GM19239 (cell line): ENCODE measurements at places on chromosomes 5 and 9.
A peak's percentile ranks its signal among the peaks of the same experiment; 100 is the strongest.

DNA sequence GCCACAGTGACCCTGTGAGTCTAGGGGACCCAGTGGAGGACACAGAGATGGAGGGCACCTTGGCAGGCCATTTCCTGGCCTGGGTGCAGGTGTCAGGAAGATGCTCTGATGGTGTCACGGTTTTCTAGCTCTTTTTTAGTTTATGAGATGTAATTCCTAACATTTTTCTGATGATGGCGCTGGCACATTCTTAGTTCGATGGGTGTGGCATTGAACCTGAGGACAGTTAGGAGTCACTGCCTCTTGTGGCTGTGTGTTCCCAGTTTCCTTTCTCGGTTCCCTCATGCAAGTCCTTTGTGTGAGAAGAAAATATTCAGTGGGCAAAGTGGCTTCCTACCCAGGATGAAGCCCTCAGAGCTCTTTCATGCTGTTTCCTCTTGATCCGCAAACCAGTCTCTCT is 129.4 kb upstream of the ICE1 start:
- no peak for DNase-seq

- peak; percentile 21 for DNase-seq
Observed at GRCh38 chr9:123544007-123544827, 188.2 kb downstream of the CRB2 start.

DNA sequence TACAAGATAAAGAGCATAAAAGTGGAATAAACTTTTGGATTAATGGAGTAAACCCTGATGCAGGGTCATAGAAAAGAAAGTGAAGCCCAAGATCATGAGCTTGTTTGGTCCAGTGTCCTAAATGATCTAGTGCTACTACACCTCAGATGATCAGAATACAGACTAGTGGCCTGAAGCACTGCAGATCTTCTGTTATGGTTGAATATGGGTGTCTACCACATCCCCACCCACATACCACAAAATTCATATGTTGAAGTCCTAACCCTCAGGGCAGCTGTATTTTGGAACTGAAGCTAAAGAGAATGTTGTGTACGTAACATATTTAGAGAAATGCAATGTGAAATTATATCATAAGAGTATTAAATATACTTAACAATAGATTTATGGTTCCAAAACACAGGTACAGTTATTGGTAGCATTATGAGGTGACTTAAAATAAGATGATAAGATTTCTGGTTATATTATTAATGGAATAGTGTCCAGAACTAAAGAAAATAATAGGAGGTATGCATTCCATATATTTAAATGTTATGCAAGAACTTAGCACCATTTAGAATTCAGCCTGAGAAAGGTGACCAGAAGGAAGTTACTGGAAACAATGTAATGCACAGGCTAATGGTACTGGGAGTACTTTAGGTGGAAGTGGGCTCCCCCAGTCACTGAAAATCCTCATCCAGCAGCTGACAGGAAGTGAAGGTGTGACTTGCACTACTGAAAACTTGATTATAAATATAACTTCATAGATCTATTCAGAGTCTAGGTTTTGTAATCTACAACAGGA is 1155.1 kb downstream of the TAF11L14 start:
- DNase-seq, result no peak

- DNase-seq, result no peak
Observed at GRCh38 chr9:137052998-137053943, 590 bp downstream of the ENTPD2 start.

- DNase-seq, result no peak
Observed at GRCh38 chr9:16794871-16795639, 75.4 kb downstream of the BNC2 start.

GRCh38 chr9:18971404-18971803 is 61.6 kb downstream of the SAXO1 start:
- no peak for DNase-seq
